CD4-positive, alpha-beta T cell treated with Interleukin-17A for 1 hour (primary cell): ENCODE measurements at places on chromosomes 7 and 10.

GRCh38 chr10:28788762-28789161 is 111.4 kb downstream of the BAMBI start:
- no peak for DNase-seq

DNA sequence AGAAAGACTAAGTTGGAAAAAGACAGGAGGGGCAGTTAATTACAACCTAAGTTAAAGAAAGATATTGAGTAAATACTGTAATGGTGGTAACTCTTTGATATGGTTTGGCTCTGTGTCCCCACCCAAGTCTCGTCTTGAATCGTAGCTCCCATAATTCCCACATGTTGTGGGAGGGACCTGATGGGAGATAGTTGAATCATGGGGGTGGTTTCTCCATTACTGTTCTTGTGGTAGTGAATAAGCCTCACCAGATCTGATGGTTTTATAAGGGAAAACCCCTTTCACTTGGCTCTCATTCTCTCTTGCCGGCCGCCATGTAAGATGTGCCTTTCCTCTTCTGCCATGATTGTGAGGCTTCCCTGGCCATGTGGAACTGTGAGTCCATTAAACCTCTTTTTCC is 143.8 kb downstream of the GRK5 start:
- DNase-seq: no peak

DNA sequence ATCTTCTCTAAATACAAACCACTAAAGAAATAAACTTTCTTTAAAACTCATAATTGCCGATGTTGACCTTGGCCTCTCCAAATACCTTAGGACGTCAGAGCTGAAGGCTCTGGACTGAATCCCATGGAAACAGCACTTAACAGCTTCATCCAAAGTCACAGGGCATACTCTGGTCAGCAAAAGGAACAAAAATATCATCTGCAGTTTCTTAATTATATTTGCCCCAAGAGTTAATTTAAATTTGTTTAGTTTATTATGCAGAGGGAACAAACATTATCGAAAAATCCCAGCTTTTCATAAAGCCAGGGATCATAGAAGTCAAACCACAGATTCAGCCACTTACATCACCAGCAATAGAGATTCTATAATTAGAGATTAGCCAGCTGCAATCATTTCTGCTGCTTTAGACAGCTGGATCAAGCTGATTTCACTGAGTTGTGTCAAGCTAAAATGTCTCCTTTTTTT is 20.5 kb upstream of the FAM13C start:
- no peak for DNase-seq

GRCh38 chr7:85733169-85733915 is 546.5 kb upstream of the SEMA3D start:
- DNase-seq: no peak

DNA sequence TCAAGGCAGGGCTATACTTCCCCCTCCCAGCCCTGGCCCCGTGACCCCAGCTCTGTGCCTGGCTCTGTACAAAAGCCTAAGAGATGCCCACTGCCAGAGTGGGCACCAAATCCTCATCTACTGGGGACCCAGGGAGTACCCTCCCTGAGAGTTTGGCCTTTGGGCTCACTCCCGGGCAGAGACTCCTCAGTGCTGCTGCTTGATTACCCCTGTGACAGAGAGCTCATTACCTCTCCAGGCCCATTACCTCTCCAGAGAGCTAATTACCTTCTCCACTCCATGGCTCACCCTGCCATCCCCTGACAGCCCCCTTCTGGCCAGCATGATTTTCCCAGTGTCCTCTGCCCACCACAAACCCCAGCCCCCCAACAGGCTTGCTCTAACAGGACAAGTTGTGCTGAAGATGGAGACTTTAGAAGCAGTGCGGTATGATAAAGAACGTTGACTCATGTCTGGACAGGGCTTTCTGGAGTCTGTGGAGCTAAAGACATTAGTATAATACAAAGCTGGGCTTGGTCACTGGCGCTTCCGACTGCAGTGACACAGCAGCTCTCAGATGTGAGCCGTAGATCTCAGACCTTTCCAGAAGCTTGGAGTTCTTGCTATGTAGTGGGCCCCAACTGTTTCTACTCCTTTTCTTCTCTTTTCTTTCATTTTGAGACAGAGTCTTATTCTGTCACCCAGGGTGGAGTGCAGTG is 111.3 kb upstream of the KCTD7 start:
- DNase-seq: no peak
